ENCODE measurements at places on chromosomes 11 and 22.

GRCh38 chr11:13446444-13446843, 16.6 kb downstream of the BTBD10 start:
- no peak for DNase-seq

GRCh38 chr11:94032066-94032465, 10.9 kb downstream of the HEPHL1 start:
- no peak for DNase-seq

DNA sequence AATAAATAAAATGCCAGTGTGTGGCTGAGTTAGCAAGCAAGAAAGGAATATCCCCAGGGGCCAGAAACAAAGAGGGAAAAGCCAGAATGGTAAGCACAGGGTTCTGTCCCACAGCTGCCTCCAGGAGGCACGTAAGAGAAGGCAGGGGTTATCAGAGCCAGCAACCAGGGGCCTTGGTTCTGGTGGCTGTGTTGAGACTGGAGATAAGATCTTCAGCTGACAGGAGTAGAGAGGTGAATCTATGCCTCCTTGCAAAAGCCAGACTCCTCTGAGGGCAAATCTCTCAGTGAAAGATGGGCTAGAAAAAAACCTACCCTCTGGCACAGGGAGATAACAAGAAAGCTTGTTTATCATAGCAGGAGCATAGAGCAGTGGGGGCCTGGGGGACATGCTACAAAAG, 29.8 kb upstream of the NFAM1 start:
- no peak for DNase-seq

DNA sequence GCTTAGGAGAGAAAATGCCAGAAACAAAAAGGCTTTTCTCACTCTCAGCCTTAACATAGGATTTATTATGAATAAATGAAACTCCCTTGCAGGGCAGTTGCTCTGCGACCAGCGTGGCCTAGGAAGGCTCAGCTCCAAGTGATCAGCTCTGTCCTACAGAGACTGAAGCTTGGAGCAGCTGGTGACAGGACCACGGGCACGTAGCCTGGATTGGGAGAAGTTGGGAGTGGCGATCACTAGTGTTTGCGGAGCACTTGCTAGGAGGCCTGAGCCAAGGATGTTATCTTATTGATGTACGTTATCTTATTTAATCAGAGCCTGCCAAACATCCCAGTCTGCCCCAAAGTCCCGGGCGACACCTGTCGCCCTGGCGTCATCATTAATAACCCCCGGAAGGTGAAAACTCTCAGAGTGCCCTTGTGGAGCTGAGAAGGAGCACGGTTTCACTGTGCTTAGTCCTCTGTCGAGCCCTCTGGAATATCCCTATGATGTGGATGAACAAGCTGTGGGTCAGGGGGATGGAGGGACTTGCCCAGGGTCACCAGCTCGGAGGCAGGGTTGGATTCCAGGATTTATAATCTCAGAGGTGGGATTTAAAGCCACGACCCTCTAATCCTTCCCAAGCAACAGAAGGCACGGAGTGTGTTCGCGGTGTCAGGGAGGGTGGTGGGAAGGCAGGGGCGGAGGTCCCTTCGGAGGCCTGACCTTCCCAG, 40.8 kb upstream of the SMIM38 start:
- no peak for DNase-seq

GRCh38 chr11:117488996-117489952, 161.6 kb downstream of the CEP164 start:
- no peak for DNase-seq

- DNase-seq: no peak
Observed at GRCh38 chr11:95485115-95485900, 254.3 kb upstream of the SESN3 start.

GRCh38 chr11:33419924-33420323, 162.7 kb downstream of the HIPK3 start:
- no peak for DNase-seq

DNA sequence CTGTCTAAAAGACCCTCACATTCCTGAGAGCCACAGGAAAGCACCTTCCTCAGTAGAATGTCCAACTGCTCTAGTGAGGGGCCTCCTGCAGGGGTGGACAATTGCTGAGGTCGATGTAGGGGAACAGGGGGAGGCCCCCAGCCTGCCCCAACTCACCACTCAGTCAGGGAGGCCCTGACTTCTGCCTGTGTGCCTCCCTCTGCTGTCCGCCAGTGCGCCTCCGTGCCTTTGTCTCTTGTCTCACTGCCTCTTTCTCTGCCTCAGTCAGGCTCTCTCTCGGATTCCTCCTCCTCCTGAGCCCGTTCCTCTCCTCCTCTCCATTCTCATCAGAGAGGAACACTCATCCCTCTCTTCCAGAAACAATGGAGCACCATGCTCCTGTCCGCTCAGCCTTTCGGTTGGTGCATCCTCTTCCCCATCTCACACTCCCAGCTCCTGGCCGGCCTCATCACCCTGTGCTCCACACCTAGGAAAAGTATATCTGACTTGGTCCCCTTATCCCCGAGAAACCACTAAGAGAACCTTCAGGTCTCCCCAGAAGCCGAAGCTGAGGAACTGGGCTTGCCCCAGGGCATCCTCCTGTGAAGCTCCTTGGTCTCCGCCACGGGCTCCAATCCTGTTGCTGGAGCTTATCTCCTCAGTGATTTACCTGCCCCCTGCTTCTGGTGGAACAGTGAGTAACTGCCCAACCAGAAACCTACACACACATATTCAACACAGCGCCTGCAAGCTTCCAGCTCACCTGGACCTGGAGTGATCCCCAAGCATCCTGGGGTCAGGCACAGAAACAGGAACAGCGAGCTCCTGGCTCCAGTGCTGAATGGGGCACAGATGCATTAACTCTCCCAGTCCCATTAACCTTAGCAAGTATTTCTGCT, 2.3 kb downstream of the B3GAT1 start:
- DNase-seq: no peak

- DNase-seq: no peak
Observed at GRCh38 chr11:13315517-13316432, 38.2 kb downstream of the BMAL1 start.

DNA sequence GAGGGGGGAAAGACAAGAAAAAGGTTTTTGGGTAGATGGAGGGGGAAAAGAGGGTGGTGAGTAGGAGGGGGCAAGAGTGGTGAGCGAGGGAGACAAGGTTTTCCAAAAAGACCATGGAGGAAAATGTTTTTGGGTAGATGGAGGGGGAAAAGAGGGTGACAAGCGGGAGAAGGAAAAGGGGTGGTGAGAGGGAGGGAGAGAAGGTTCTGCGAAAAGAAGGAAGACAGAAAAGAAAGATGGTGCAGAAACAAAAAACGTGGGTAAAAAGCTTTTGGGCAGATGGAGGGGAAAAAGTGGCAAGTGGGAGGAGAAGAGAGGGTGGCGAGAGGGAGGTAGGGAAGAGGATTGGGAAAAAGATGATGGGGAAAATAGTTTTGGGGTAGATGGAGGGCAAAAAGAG, 116.0 kb upstream of the SERPIND1 start:
- no peak for DNase-seq

DNA sequence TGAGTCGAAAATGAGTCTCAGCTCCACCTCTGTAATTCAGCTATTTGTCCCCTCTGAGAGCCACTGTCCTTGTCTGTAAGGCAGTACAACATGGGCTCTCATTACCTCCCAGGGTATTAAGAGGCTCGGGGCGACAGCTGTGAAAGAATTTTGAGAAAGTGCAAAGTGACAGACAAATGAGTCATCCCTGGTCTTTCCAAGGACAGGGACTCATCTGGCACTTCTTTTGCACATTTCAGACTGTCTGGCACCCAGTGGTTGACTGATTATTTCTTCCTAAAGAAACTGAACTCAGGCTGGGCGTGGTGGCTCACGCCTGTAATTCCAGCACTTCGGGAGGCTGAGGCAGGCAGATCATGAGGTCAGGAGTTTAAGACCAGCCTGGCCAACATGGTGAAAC, 62.1 kb upstream of the ARFGAP3 start:
- DNase-seq: no peak

DNA sequence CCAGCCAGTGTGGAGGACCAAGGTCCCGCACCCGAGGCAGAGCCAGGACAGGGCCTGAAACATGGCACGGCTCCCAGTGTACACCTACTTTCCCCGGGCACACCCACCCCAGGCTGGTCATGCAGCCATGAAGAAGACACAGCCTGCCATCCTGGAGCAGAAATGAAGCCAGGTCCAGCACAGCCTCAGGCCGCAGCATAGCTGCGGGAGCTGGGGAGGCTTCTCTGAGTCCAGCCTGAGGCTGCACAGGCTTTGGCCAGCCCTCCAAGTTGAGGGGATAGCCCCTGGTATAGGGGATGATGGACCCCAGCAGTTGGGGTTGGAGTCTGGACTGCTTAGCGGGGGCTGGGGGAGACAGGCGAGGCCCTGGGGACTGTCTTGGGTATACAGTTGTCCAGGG, 2.9 kb upstream of the HDAC10 start:
- no peak for DNase-seq

- DNase-seq: no peak
Observed at GRCh38 chr11:41414771-41415440, 44.5 kb downstream of the LRRC4C start.

GRCh38 chr11:120909676-120910416, 114.1 kb upstream of the TBCEL start:
- DNase-seq: no peak

- peak; percentile 87 for DNase-seq
Observed at GRCh38 chr11:27201454-27202302, 161.1 kb downstream of the BBOX1 start.

DNA sequence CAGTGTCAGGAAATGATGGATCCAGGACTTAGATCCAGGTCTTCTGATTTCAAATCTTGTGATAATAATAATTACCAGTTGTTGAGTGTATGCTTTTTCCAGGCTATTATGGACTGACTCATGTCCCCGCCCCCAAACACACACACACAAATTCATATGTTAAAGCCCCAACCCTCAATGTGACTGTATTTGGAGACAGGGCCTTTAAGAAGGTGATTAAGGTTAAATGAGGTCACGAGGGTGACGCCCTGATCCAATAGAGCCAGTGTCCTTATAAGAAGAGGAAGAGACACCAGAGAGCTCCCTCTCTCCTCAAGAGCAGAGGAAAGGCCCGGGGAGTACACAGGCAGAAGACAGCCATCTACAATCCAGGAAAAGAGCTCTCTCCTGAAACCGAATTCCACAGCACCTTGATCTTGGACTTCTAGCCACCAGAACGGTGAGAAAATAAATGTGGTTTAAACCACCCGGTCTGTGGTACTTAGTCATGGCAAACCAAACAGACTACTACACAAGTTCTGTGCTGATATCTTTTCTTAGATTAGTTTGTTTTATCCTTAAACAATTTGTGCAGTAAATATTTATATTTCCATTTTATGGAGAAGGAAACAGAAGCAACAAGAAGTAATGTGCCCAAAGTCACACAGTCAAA, 8.2 kb downstream of the TMPRSS5 start:
- DNase-seq: no peak

DNA sequence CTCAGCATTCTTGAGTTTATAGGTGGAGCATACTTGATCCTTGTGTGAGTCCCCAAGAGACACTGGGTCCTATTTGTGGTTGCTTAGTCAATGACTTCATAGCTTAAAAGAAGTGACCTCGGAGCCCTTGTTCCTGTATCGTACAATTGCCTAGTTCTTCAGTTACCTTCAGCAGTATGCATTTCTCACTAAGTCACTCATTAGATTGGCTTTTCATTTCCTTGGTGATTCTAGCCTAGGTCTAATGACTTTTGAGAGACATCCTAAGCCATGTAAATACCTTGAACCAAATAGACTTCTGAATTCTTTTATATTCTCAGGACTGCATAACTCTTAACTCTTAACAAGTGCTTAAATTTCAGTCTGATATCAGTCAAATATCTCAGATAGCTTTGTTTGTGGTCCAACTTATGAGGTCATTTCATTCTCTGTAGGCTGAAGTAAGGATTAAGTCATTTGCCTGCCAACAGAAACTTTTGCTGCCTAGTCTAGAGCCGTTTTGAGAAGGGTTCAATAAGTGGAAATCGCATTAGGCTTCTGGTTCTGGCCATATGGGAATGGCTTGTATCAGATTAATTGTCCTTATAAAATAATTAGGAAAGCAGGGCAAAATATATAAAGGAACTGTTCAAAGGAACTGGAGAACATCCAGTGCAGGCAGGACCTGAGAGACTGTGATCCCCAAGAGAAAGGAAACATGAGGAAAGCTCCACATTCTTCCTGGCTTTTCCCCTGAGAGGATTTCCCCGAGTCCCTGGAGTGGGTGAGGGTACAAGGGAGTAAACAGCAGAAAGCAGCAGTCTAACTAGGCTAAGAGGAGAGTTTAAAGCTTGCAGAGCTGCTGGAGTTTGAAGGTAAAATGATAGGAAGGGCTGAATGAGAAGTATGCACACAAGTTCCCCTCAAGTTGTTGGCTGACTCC, 39.9 kb downstream of the TRAF6 start:
- DNase-seq: no peak

GRCh38 chr11:65418431-65418680, 4.2 kb upstream of the NEAT1 start:
- DNase-seq: no peak

GRCh38 chr22:32063701-32064100, 20.6 kb downstream of the SLC5A1 start:
- DNase-seq: no peak

- DNase-seq: no peak
Observed at GRCh38 chr11:74097686-74098237, 73.0 kb downstream of the C2CD3 start.

DNA sequence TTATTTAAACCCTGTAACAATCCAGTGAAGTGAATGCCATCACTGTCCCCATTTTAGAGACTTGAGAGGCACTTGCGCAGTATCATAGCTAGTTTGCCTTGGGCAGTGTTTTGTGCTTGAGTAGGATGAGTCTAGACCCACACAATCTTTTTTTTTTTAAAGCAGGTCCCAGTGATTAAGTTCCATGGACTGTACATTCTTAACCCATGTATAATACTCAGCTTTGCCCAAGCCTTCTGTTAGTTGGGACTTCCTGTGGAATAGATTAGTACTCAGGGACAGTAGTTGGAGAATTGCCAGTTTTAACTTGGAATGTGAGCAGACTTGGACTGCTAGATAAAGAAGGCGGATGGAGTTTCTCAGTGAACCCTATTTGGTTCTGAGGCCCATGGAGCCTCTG, 108.6 kb upstream of the RASSF10 start:
- no peak for DNase-seq

- DNase-seq: no peak
Observed at GRCh38 chr11:86513746-86514373, 139.2 kb downstream of the CCDC81 start.

GRCh38 chr11:76256448-76256847, 50.1 kb upstream of the WNT11 start:
- no peak for DNase-seq

DNA sequence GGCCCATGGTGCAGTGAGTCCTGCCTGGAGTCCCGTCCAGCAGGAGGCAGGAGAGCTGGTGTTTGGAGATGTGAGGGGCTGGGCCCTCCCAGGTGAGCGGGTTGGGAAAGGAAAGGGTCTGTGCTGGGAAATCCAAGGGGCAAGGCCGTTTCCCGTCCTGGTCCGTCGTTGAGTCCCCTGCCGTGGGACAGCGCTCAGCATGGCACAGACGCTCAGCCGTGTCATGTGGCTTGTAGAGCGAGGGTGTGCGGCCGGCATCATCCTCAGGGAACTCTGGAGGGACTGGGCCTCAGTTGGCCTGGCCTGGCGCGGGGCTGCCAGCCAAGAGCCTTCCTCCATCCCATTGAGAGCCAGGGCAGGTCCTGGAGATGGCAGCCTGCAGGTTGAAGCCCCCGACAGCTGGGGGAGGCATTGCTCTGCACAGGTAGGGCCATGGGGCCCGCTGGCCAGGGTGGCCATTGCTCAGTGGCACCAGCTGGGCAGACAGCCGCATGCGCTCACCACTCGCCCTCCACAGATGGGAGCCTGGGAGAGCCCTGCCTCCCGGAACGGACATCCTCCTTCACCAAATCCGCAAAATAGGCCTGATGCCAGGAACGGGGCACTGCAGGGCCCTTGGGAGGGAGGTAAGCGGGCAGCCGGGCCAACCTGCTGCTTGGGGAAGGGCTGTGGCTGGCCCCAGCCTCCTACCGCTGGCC, 28.7 kb downstream of the KCNQ1 start:
- no peak for DNase-seq

GRCh38 chr11:43845816-43846215, 34.8 kb upstream of the ALKBH3 start:
- no peak for DNase-seq
